Small intestine (tissue), 16 donors: ENCODE measurements at places on chromosomes 1 and 21. TPM values are rescaled to one million over a fixed set of nuclear protein-coding genes. Genes with fewer than 3 reads are reported as not detected.

DNA sequence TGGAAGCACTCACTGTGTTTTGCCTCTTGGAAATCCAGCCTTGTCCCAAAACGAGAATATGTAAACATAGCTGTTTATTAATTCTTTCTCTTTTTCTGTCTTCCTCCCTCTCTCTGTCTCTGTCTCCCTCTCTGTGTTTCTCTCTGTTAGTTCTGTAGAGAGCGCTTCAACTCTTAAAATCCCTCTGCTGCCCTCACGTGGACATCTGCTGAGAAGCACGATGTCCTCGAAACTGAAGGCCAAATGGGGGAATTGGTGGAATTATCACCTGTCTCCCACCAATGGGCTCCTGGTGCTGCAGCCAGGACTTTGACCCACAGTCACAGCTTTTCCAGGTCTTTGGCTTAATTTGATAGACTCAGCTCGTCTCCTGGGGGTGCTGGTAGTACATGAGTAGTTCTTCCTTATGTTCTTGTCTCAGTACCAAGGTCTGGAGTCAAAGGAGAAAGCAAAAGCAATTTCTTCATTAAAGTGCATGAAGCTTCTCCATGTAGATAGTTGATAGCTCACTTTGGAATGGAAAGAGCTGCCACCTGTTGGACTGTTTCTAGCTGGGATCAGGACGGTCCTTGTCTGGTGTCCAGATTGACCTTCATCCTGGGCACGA lies 5.5 kb upstream of the GBP6 start:
- DNase-seq = peak; percentile 79
- no peak overlapping the region for H3K27ac ChIP-seq
- H3K27me3 ChIP-seq = no peaks in the 10 kb centered on the region

Gene SPRR2E
- 2.2 TPM for polyA plus RNA-seq

DNA sequence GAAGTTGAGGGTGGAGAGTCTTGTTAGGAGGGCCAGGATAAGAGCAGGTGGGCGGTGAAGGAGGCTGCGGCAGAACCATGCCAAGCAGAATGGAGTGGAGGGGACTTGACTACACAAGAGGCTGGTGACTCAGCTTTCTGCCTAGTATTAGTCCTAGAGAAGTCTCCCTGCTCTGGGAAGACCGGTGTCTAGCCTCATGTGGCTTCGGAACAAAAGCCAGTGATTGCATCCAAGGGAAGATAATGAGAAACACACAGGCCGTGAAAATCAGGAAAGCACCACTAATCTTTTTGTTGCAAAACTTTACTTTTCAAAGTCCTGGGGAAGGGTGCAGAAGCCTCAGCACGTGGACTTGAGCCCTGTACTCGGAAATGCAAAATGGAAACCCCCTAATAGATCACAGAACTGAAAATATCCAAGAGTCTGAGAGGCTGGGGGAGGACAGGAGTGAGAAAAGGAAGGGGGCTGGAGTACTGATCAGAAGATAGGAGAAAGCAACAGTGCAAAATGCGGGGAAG lies 31.4 kb downstream of the DDR2 start:
- no peak overlapping the region for H3K4me3 ChIP-seq
- H3K36me3 ChIP-seq = no peaks in the 10 kb centered on the region
- DNase-seq = no peak
- H3K27me3 ChIP-seq = no peaks in the 10 kb centered on the region
- no peak overlapping the region for H3K27ac ChIP-seq
- no peaks in the 10 kb centered on the region for H3K4me1 ChIP-seq

Gene HPCAL4
- polyA plus RNA-seq = 0.21 TPM

DNA sequence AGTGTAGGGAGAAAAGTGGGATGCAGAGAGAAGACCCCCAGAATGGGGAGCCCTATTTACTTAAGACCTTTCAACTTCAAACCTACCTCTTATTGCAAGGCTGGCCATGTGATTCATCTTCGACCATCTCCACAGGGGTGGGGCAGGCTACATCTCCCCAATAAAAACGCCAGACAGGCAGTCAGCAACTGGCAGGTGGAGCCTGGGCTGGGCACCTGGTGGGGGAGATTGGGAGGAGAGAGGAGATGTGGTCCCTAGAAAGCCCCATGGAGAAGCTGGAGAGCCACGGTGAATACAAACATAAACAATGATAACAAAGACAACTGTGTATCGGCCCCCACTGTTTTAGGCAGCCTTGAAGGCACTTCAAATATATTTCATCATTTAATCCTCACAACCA lies 336.7 kb upstream of the PROX1 start:
- H3K4me1 ChIP-seq = no peaks in the 10 kb centered on the region
- H3K27me3 ChIP-seq = no peaks in the 10 kb centered on the region
- H3K4me3 ChIP-seq = no peak overlapping the region
- H3K36me3 ChIP-seq = no peaks in the 10 kb centered on the region
- H3K27ac ChIP-seq = no peak overlapping the region
- no peak for DNase-seq

- H3K27me3 ChIP-seq = no peaks in the 10 kb centered on the region
- no peaks in the 10 kb centered on the region for H3K4me1 ChIP-seq
Observed at GRCh38 chr1:192852001-192852947, 43.4 kb downstream of the RGS2 start.
